ENCODE measurements at places on chromosomes 12 and 14. TPM values are rescaled to one million over a fixed set of nuclear protein-coding genes. Genes with fewer than 3 reads are reported as not detected.

Gene CLEC2B
- 79.6 TPM for total RNA-seq

DNA sequence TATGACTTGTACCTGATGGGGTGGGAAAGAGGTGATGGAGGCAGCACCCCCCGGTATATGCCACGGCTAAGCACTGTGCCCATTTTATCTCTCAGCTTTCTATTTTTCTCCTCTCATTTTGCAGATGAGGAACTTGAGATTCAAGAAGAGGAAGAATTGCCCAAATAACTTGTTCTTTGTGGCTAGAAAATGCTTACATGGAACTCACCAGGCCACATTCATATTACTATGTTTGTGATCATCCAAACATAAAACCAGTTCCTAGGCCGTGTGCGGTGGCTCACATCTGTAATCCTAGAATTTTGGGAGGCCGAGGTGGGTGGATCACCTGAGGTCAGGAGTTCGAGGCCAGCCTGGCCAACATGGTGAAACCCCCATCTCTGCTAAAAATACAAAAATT, 14.5 kb upstream of the PSMD9 start:
- DNase-seq, result no peak

- peak; percentile 76 for DNase-seq
Observed at GRCh38 chr14:23056956-23057756, at the start of gene CDH24. CDH24 (minus strand) TSS chr14:23057520; CDS start chr14:23055733, 1,787 bp downstream.

DNA sequence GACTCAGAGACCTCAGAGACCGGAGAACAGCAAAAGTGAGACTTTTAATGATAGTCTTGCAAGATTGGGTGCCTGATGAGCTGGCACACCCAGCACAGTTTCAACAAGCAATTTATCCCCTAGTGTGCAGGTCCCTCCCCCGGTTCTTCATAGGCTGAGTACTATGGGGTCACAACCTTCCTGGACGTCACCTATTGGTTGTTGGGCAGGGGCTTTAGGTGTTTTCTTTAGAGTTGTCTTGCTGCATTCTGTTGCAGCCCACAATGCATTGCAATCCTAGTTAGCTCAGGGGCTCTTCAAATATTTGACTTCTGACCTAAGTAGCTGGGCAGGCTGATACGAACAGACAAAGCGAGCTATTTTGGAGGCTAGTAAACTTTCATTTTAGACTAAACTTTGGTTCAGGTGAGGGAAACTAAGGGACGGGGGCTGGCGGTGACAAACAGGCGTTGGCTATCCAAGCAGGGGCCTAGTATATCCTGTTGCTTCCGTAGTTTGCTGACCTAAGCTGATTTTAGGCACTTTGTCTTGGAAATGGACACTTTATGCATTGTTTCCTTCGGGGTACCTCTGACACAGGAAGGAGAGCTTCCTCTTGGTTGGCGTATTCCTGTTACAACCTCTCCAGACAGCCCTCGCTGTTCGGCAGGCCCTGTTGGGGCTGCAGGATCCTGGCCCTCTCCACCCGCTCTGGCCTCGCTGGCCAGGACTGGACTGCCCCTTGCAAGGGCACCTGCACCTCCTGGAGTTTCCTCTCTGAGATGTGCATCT, 14.1 kb downstream of the SIVA1 start:
- DNase-seq, result no peak

DNA sequence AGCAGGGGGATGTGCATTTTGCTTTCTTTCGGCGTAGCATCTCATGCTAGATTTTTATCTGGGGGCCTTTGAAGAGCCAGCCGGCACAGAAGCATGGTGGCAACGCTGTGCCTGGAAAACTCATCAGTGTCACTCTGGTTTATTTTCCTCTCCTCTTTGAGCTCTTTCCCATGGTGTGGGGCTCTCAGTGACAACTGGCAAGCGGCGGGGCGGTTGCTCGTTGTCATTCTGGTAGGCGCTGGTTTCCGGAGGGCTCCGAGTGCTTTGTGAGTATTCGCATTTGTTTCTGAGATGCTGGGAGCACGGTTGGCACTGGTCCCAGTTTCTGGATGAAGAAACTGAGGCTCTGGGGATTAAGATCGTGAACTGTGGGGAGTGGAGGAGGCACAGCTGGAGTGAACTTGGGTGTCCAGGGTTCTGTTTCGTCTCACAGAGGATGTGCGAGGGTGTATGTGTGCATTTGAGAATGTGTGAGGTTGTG, 23.3 kb downstream of the TPCN1 start:
- no peak for DNase-seq

DNA sequence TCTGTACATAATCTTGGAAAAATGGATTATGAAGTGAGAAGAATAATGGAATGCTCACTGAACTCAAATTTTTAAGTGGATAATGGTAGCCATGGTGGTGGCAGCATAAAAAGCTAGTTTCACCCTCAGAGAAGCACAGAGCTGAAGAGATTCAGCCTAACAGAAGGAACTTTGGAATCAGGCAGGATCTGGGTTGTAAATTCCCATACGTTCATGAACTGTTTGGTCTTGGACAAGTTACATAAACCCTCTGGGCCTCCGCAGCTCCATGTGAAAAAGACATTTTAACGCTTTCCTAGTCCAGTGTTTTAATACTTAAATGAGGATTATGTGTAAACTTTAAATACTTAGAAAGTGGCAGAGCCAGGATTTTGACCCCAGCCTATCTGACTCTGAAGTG, 26.6 kb downstream of the JKAMP start:
- no peak for DNase-seq

Gene HPD
- not detected for total RNA-seq

Gene FAIM2
- 0.78 TPM for total RNA-seq

DNA sequence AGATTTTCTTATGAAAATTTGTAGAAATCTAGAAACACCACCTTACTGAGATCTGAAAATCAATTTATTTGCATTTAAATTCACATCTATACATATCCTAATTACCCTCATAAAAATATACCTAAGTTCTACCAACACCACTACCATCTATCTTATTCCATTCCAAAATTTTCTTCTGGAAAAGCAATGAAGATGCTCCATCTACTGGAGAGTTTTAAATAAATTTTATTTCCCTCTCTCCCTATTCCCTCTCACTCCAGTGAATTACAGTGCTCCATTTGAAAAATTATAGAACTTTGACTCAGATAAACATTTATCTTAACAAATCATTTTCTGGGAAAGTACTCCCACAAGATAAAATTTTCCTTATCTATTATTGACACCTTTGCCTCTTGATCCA, 2.3 kb upstream of the C14orf39 start:
- no peak for DNase-seq

Gene KCTD10
- total RNA-seq, result 45.2 TPM

Gene ESPL1
- total RNA-seq, result 90.2 TPM

- DNase-seq, result peak; percentile 16
Observed at GRCh38 chr14:59918824-59919569, 947 bp upstream of the LRRC9 start.

DNA sequence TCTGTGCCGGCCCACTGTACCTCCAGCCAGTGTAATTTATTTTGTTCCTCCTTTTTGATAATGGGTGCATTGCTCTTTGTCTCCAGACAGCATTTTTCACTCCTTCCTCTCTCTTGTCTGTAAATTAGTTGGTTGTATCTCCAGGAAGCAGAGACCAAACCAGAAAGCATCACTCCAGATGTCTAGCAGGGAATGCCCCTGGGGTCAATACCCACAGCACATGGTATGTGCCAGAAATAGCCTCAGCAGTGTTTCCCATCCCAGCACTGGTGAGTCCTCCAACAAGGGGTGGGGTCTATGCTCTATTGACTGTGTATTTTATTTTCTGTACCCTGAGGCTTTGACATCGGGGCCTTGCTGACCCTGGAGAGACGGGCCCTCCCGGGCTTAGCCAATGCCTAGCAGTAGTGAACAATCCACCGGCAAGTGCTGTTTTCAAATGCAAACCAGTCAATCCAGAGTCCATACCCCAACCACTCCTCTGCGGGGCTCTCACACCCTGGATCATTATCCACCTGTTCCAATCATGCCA, 50.2 kb upstream of the FZD10 start:
- no peak for DNase-seq

GRCh38 chr14:91080071-91080470, 19.6 kb upstream of the RPS6KA5 start:
- no peak for DNase-seq

DNA sequence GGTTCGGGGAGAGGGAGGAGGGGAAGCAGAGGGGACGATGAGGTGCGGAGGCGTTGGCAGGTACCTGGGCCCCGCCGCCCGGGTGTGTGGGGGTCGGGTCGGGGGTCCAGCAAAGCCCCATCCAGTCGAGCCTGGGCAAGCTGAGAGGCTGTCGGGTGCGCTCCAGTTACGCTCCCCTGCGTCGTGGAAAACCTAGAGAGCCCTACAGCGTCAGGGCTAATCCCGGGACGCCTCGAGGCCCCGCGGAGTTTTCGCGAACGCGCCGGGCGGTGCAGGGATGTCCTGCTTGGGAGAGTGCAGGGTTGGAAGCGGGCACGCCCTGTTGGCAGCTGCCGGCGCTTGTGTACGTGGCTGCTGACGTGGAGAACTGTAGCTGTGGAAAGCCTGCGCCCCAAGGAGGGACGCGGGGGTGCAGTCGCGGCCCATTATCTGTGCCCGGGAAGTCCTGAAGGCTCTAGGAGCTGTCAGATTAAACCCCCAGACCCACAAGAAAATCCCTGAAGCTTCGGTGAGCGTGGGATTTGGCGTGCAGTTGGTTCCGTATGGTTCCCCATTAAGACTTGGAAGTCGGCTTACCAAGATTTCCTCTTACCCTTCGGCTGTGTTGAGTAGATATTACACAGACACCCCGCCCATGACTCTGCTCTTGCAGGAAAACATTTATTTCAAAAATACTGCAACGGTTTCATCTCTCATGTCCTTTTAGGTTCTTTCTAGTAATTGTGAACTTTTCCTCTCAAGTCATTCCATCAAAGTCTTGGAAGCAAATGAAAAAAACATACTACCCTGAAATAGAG, 11.3 kb upstream of the SLC38A2 start:
- DNase-seq, result peak; percentile 83

- DNase-seq, result no peak
Observed at GRCh38 chr12:619346-619745, 43.9 kb downstream of the NINJ2 start.

GRCh38 chr12:124413401-124413800, 118.5 kb downstream of the RFLNA start:
- DNase-seq, result no peak

Gene EIF2S3B
- total RNA-seq, result 1.4 TPM

Gene LYZ
- total RNA-seq, result 0.50 TPM

- DNase-seq, result no peak
Observed at GRCh38 chr14:69073915-69074314, 79.0 kb downstream of the DCAF5 start.

DNA sequence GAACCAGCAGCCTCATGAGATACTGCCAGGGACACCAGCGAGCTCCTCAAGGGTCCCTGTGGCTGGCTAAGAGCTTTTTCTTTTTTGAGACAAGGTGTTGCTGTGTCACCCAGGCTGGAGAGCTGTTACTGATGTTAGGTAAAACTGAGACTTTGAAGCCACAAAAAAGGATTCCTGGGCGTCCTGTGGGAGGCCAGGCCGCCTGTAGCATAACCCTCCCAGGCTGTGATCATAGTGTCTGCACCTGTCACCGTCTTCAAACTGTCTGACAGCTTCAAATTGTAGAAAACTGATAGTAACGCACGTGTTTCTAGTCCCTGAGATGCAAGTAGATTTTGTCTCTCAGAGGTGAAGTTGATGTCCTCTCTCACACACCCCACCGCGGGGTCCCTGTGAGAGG, 4.1 kb downstream of the ZFYVE21 start:
- DNase-seq, result no peak

DNA sequence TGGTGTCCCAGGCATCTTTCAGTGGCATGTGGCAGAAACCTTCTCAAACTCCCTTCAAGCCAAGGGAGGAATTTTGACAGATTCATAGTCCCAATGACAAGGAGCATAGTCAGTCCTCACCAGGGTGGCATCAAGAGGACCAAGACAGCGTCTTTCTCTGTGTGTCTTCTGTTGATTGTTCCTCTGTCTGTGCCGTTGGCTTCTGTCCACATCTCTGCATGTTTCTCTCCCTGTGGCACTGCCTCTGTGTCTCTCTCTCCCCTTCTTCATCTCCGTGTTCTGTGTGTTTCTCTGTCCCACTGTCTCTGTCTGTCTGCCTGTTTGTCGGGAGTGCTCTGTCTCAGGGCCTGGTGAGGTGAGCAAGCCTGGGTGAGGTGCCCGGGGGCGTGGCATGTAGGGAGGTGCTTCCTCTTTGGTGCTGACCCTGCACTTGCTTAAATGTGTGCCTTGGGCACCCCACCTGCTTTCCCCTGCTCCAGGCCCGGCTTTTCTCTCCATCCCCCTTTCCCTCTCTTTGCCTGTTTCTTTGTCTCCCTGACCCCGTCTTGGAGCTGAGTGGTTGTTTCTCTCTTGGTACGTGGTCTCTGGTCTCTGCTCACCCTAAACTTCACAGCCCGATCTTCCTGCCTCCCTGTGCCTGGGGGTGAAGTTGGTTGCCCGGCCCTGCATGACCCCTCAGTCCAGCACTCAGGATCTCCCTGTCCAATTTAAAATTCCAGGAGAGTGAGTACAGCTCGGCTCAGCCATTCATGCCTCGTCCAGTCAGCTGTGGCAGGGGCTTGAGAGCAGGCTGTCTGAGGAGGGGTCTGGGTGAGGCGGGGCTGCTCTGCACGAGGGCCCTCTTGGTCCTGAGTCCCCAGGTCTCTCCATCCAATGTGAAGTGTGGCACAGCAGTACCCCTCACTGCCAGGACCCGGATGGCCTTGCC, 28.5 kb downstream of the JDP2 start:
- no peak for DNase-seq

DNA sequence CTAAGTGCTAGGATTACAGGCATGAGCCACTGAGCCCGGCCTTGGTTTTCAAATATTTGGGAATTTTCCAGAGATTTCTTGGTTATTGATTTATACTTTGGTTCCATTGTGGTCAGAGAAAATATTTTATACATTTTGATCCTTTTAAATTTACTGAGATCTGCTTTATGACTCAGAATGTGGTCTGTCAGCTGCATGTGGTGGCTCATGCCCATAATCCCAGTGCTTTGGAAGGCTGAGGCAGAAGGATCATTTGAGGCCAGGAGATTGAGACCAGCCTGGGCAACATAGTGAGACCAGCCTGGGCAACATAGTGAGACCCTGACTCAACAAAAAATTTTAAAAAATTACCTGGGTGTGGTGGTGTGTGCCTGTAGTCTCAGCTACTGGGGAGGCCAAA, 49.8 kb downstream of the ADCK1 start:
- DNase-seq, result no peak

GRCh38 chr12:51910691-51911090, 3.4 kb downstream of the ACVRL1 start:
- no peak for DNase-seq

GRCh38 chr14:61836184-61836583, 74.0 kb downstream of the SNAPC1 start:
- no peak for DNase-seq

Gene ZNF891
- 1.6 TPM for total RNA-seq

Gene EGLN3
- total RNA-seq, result 12.0 TPM

Gene TAS2R10
- total RNA-seq, result 0.30 TPM

Gene SCN8A
- total RNA-seq, result 0.58 TPM

DNA sequence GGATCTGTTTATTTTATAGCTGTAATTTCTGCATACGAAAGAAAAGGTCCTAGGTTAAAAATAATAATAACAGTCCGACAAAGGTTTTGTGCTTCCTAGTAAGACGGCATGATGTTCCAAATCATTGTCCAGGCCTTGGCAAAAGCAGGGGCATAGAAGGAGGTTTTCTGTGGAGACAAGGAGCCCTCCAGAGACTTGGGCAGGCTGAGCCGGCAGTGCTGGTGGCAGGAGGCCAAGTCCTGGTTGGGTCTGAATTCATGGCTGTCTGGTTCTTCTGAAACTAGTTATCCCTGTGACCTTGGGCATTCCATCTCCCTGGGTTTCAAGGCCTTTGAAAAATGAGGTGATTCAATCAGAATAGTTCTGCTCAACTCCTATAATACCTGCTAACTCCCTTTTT, 44.0 kb downstream of the KCNK13 start:
- DNase-seq, result no peak

Measured in activated CD4-positive, alpha-beta memory T cell treated with anti-CD3 and anti-CD28 coated beads, Interleukin-2, amount 10 ng/mL, durations not matched to agents 7 days and 5 days (primary cell).